Activated T-helper 1 cell treated with anti-CD3 and anti-CD28 coated beads, Interleukin-12 subunit alpha, Interleukin-12 subunit beta, Interleukin-2, Interleukin-4 antibody, amounts not matched to agents 30 ng/mL and 10 ng/mL and 1 ng/mL, durations not matched to agents 14 hours and 24 hours and 36 hours (primary cell): ENCODE measurements at places on chromosomes 13 and 19.

GRCh38 chr19:9671655-9672054 lies 3.2 kb downstream of the ZNF562 start:
- DNase-seq: no peak

DNA sequence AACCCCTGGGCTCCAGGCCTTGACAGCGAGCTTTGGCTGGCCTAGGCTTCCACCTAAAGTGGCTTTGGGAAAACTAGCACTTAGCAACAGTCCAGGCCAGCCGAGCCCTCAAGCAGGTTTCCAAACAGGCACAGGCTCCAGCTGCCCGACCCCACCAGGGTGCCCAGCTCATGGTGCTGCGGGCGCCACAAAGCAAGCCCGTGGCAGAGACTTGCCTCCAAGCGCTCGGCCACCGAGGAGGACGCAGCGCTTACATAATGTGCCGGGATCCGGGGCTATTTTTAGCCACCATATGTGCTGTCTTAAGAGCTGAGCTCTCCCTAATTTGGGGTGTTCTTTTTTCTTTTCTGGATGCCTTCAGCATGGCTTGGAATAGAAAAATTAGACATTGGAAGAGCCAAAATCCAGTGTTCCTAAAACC lies 56.1 kb upstream of the F7 start:
- DNase-seq: no peak

DNA sequence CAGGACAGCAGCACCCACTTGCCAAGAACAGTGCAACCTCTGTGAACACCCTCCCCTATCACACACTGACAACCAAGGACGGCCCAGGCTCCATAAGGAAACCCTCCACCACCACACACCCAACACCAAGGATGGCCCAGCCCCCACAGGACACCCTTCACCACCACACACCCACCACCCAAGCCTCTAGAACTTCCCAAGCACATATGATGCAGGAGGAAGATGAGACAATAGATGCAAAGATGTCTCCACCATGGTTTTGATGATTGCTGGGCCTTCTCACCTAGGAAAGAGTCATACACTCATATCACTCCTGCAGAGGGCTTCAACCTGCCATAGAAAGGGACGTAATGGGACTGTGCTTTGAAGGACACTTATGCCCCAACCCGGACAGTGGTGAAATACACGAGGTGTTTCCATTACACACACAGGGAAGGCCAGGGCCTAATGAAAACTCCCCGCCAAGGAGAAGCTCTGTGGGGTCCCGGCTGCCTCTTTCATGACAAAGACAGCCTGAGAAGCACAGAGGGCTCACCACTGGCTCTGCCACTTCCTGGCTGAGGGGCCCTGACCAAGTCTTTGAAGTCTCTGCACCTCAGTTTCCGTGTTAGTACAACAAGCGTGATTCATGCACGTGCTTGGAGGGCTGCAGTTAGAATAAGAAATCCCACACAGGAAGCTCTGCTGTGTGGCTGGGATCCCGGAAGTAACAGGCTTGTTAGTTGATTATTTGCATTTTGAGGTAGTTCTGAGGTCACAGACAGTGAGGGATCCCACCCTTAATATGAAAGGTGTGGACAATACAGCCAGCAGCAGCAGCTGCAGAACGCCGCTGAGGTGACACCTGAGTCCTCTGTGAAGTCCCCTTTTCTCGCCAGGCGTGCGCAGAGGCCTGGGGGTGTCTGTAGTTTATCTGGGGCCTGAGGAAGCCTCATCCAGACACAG lies 61.9 kb upstream of the ATP12A start:
- DNase-seq: peak; percentile 34

GRCh38 chr13:50359041-50359367 lies 343.8 kb downstream of the KCNRG start:
- no peak for DNase-seq

- DNase-seq: no peak
These were observed 5.7 kb downstream of the SLC25A30 start for GRCh38 chr13:45412274-45413049.

GRCh38 chr19:41551212-41551610 lies 24.8 kb upstream of the CEACAM21 start:
- DNase-seq: no peak

GRCh38 chr13:20219577-20219976 lies 12.5 kb downstream of the GJB6 start:
- no peak for DNase-seq

- DNase-seq: no peak
These were observed 228.4 kb downstream of the ENOX1 start for GRCh38 chr13:43558326-43558725.

- no peak for DNase-seq
These were observed 24.2 kb downstream of the ZFR2 start for GRCh38 chr19:3844596-3844995.

- no peak for DNase-seq
These were observed 150.0 kb downstream of the KLF12 start for GRCh38 chr13:73984201-73984600.

DNA sequence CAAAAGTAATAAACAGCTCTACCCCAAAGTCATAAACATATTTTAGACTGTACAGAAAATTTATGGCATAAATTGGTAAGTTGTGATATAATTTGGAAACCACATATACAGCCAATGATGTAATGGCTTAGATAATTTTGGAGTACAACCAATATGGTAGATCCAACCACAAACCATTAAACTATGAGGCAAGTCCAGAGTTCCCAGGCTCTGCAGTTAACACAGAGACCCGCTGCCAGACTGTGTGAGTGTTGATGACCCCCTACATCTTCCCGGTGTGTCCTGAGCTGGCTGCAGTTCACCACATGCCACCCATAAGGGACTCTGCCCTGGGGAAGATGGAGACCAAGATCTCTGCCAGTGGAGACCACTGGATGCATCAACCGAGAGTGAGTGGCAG lies 9.9 kb upstream of the SERPINE3 start:
- DNase-seq: no peak

DNA sequence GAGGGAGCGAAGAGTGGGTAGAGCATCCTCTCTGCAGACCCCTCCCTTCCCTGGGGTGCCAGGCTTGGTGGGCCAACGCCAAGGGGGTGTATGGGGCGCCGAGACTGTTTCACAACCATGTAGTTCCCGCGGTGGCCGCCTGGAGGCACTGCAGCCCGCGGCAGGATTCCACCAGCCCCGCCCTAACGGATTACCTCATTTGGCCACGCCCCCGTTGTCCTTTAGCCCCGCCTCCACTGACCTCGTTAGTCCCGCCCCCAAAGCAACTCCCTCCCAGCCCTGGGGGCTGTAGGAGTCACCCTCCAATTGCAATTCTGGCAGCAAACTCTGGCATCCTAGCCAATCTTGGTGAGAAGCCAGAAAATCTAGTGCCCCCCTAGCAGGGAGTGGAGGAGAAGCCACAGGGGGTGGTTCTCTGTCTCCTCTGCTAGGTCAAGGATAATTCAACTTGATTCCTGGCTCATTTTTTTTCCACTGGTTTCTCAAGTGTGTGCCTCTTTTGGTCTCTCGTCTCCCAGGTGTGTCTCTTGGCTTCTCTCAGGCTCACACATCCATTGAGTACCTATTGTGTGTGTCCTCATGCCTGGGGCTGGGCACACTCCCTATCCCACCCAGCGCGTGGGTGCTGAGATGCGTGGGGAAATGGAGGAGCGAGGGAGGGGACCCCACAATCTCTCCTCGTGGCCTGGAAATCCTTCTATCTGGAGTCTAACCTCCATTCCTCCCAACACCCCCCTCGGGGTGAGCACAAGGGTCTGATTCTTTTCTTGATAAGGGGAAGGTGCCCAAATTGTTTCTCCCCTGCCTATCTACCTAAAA lies 2.0 kb downstream of the OLFM2 start:
- peak; percentile 69 for DNase-seq

DNA sequence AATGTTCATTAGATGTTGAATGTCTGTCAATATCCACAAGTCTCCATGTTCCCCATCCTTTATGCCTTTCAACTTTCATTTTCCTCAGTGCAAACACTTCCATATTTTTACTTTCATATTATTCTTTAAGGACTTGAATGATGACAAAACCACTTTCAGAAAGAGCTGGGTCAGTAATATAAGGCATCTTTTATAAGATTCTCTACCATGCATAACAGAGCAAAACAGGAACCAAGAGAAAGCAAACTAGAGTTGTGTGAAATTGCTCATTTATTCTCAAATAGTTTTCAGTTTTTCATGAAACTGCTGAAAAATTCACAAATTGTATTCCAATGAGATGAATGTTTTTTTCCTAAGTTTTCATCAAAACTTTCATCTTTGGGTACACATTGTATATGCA lies 1247.6 kb downstream of the PCDH17 start:
- DNase-seq: no peak

DNA sequence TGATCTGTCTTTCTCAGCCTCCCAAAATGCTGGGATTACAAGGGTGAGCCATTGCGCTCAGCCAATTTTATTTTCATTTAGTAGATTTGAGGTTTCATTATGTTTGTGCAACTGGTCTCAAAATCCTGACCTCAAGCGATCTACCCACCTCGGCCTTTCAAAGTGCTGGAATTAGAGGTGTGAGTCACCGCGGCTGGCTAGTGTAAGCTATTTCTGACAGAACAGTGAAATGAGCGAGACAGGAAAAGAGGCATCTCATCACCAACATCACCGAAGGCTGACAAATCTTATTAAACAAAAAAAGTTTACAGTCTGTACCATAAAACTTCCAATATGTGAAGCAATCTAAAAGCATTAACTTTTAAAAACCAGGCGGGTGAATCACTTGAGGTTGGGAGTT lies 12.2 kb upstream of the ZNF888 start:
- no peak for DNase-seq

GRCh38 chr13:84567848-84568247 lies 685.6 kb upstream of the SLITRK1 start:
- no peak for DNase-seq

- DNase-seq: no peak
These were observed 1.7 kb downstream of the CTXN1 start for GRCh38 chr19:7924241-7924640.

GRCh38 chr13:28338742-28339141 lies 156.2 kb downstream of the FLT1 start:
- DNase-seq: no peak

- DNase-seq: no peak
These were observed 405.0 kb downstream of the COG6 start for GRCh38 chr13:40060296-40061007.

GRCh38 chr13:36891752-36892151 lies 28.3 kb downstream of the SMAD9 start:
- no peak for DNase-seq

DNA sequence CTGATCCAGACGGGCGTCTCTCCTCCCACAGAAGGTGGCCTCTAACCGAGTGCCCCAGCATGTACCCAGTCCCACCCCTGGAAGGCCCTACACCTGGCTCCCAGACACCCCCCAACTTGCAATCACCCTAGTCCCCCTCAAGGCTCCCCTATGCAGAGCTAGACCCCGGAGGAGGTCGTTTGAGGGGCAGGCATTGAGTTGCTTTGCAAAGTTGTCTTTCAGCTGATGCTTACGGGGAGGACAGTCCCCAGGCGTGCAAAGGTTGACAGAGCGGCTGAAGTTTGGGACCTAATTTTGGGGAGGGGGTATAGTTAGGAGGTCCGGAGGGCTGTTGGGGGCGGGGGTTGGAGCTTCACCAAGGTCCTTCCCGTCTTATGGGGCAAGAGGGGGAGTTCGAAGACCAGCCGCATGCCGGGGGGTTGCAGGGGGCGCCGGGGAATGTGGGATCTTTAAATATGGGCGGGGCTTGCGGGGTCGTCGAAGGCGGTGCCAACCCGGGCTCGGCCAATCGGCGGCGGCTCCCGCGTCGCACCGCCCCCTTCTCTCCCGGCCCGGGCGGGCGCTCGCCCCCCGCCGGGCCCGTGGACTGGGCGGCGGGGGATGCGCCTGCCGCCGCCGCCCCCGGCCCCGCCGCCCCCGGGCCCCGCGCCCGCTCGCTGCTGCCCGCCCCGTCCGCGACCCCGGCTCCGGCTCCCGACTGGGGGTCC lies at the start of gene KCNN1:
Gene KCNN1, plus strand, starts transcription at position 558 of the 707 bp plus-strand sequence. CDS start 6,782 bp downstream, outside the sequence.
- DNase-seq: no peak

- no peak for DNase-seq
These were observed 685 bp downstream of the GMFG start for GRCh38 chr19:39335168-39335548.
